ENCODE measurements at places on chromosomes 7 and 10.

DNA sequence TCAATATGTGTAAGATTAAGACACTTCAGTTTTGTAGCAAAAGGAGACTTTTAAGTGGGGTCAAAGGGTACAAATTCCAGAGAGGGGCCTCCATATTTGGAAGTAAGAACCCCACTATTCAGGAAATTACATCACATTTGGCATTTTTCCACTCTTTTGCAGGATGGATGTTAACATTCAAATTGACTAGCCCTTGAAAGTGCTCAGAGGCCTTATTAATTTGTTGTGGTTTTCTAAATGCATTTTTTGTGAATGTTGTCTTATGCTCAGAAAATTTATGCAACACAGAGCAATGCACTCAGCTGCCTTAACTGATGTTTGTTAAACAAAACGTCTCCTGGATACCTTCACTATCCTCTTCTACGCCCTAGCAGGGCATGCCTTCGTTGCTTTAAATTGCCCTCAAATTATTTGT is 50.9 kb upstream of the PDLIM1 start:
- no peak for DNase-seq

- DNase-seq: peak; percentile 74
Observed at GRCh38 chr7:30428246-30429155, 50.1 kb downstream of the NOD1 start.

DNA sequence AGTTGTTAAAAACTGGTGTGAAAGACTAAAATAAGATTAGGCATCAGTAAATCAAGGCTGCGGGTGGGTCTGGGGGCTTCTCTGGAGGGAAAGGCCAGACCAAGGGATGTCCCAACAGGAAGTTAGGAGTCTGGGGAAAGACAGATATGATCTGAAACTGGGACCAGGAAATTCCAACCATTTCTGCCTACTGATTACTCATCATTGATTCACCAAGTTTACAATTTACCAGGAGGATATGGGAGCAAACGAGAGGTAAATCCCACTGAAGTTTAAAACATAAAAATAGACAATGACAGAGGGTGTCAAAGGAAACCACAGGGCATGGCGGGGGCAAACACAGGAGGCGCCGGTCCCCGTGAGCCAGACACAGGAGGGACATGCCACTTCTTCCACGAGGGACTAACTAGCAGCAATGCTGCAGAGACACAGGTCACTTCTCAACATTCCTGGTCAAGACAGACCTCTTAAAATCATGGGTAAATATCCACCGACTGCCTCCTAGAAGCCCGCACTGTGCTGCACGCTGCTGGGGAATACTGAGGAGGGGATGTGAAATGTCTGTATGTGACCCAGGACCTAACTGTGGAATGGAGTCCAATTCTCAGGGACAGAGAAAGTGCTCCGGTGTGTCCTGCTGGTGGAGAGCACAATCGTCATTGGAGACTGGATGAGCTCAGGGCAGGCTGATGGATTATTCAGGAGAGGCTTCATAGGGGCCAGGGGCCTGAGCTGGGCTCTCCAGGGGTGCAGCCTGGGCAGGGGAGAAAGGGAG is 153.4 kb upstream of the KLF14 start:
- DNase-seq: no peak

DNA sequence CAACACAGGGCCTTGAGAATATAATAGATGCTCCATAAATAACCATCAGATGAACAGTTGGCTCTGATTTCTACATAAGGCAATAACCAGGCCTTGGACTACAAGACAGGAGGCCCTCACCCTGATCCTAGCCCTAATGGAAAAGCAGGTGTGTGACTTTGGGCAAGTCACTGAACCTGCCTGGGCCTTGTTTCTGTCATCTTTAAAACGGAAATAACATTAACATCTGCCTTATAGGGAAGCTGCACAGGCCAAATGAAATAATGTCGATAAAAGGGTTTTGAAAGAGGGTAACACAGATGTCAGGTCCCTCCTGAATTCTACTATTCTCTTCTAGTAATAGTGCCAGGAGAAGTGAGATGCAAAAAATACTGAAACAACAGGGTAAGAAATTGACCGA is 20.7 kb downstream of the PIK3AP1 start:
- no peak for DNase-seq

DNA sequence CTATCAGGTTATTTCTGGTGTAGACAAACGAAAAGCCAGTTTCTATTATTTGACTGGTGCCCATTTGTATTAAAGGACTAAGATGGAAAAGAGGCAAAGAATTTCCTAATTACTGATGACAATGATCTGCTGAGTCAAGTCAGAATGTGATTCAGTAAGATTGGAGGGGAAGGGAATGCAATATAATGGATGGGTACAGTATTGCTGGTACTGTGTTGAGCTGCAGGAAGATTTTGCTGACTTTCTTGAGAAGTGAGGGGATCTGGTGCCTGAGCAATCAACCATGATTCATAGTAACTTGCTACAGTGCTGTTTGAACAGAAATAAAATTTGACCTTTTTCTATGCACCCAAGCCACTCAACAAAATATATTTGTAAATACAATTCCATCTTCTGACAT is 139.1 kb upstream of the RHEB start:
- DNase-seq: no peak

- no peak for DNase-seq
Observed at GRCh38 chr10:23402856-23403255, 36.0 kb upstream of the OTUD1 start.

- DNase-seq: no peak
Observed at GRCh38 chr10:99372546-99373271, 43.6 kb downstream of the CNNM1 start.

GRCh38 chr7:14760730-14761478 is 141.6 kb downstream of the DGKB start:
- DNase-seq: no peak

DNA sequence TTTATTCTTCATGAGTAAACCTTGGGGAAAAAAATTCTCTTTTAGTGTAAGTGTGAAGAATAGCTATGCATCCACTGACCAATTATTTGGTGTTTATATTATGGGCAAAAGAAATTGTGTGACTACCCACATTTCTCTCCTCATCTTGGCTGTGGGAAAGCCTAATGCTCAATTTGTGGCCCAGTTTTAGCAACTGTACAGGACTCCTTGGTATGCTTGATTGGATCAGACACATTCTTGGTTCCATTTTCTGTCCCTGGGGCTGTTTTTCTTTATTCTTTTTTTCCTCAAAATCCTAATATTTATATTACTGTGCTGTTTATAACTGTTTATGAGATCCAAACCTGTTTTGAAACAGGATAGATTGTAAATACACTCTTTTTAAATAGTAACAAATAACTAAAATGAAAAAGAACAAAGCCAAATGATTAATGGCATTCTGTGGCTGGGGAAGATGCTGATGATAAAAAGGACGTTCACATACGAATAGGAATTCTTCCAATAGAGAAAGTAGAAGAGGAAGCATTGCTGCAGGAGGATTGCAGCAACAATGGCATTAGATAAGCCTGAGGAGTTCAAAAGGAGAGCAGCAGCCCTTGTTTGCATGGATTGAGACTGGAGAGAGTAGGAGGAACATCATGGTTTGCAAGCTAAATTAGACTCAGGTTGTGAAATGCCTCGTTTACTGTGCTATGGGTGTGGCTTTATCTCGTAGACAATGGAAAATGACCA is 580.5 kb downstream of the INHBA start:
- DNase-seq: no peak

DNA sequence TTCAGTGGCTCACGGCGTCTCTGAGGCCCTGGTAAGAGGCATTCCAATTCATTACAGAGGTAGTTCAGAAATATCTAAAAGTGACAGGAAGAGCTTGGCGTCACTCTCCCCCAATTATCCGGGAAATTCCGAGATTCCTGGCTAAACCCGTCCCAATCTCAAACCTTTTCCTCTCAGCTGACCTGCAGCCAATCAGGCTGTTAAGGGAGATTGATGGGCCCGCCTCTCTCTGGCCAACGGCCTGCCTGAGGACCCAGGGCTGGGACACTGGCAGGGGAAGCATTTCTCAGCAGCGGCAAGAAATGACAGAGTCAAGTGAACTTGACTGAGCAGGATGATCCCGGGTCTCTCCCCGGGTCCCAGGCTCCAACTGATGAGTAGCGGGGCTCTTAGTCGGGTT is 72.3 kb downstream of the EBF3 start:
- no peak for DNase-seq

DNA sequence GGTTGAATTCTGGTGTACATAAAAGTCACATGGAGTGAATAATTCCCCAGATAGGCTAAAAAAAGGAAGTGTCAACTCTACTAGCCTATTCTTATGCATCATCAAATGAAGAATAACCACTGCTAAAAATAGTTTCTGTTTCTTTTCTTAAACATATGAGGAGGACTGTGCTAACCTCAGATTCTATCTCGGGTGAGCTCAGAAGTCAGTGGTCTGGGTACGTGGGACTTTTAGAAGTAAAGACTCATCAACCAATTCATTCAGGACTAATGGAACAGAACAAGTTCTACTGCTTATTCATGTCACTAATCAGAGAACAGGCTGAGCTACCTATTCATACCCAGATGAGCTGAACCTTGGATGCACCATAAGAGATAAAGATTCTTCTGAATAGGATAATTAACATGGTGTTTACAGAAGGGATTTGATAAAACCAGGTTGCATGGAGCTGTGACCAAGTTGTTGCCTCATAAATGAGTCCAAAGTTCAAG is 9.5 kb upstream of the ASAH2 start:
- DNase-seq: peak; percentile 55

- peak; percentile 83 for DNase-seq
Observed at GRCh38 chr10:21737106-21737505, 203.1 kb downstream of the MLLT10 start.

GRCh38 chr7:99473315-99473596 is 566 bp downstream of the ZNF789 start:
- peak; percentile 76 for DNase-seq

DNA sequence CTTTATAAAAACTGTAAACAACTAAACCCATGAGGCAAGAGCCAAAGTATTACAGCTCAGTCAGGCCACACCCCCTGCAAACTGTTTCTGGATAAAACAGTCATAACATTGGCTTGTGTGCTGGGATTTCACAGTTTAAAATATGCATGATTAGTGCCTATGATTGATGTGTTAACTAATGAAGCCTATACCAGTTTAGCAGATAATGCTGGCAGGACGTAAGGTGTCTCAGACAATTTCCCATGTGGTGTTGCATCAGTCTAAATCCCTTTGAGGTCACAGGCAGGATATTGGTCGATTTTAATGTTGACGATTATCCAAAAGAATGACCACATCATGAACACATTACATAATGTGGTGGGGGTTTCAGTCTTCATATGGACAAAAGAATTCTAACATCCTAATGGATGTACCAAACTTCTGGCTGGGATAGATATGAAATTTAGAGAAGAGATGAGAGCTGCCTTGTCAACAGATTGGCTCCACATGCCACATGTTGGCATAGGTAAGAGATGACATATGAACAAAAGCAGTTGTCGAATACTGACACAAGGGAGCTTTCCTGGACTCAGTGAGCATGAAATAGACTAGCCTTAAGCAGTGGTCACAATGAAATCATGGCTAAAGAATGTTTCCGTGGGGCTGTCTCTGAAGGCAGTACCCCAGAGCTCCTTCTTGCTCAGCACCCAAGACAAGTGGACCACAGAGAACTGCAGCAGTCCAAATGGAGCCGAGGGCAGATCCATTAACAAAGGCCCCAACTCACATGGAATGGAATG is 445.6 kb downstream of the GFRA1 start:
- DNase-seq: no peak

- peak; percentile 57 for DNase-seq
Observed at GRCh38 chr10:104274762-104275721, 6.1 kb downstream of the GSTO2 start.

- no peak for DNase-seq
Observed at GRCh38 chr7:112784603-112785002, 5.6 kb downstream of the TMEM168 start.

GRCh38 chr10:113427811-113428558 is 124.9 kb upstream of the HABP2 start:
- no peak for DNase-seq

DNA sequence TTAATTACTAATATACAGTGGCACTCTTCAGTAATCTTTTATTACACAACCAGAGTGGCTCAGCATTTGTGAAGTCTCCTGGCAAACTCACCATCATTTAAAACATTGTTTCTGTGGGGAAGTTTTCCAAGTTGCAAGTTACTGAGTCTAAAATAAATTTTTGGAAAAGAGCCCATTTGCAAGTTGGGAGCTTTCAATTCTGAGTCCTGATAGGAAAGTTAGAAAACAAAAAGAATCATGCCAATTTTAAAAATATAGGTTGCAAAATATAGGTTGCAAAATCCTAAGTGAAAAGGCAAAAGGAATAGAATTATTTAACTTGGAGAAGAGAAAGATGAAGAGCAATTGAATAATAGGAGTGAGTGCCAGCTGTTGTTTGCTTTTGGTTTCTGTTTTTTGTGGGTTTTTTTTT is 378.8 kb upstream of the C7orf33 start:
- DNase-seq: no peak

- DNase-seq: no peak
Observed at GRCh38 chr7:12570168-12570533, 369 bp upstream of the SCIN start.

GRCh38 chr7:80097756-80098155 is 36.9 kb upstream of the GNAI1 start:
- no peak for DNase-seq

GRCh38 chr7:5283421-5284303 is 919 bp downstream of the SLC29A4 start:
- DNase-seq: no peak

- no peak for DNase-seq
Observed at GRCh38 chr10:122373721-122374120, 787 bp upstream of the PLEKHA1 start.

DNA sequence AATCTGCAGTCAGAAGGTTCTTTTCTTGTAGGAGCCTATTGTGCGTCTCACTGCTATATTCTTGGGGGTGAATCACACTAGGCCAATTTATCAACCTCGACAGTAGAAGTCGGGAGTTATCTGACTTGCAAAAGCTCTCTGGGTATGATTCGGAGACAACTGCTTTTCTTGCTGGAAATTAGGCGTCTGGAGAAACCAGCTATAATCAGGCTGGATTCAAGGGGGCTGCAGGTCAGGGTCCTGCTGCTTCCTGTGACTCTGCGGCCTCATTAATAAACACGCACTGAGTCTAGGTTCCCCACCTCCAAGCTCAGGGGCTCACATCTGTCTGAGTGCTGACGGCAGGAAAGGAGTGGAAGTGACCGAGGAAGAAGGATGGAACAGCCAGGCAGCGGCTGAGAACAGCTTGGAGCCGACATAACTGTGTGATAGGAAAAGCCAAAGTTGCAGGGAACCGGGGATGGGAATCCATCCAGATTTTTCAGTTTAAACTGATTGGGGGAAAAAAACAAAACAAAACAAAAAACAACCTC is 184.6 kb downstream of the FANK1 start:
- DNase-seq: no peak

- DNase-seq: no peak
Observed at GRCh38 chr7:51127618-51127904, 189.0 kb downstream of the COBL start.

GRCh38 chr10:80709866-80710265 is 172.2 kb downstream of the SH2D4B start:
- DNase-seq: no peak

DNA sequence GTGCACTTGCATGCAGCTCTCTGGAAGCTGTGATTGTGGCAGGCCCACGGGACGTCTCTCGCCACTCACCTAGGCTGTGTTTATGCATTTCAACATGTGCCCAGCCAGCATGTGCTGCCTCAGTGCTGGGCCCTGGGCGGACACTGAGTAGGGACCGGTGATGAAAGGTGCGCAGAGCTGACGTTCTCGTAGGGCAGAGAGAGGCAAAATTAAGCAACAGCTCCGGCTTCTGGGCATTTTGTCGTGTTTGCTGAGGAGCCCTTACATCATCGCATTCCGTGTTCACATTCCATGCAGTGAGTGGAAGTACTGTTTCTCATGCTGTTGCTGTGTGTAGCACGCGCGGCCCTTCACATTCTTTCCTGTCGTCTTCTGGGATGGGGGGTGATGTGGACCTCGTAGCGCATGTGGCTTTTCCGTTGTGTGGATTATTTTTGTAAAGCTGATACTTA is 50.5 kb downstream of the PRF1 start:
- no peak for DNase-seq
